Calu3 (cell line): ENCODE measurements at places on chromosomes 1 and 21. TPM values are rescaled to one million over a fixed set of nuclear protein-coding genes. Genes with fewer than 3 reads are reported as not detected.

- no peak for DNase-seq
These were observed 7.8 kb downstream of the HEYL start for GRCh38 chr1:39631361-39632322.

CACYBP gene
- total RNA-seq: 299 and 384 TPM in 2 replicates

DNA sequence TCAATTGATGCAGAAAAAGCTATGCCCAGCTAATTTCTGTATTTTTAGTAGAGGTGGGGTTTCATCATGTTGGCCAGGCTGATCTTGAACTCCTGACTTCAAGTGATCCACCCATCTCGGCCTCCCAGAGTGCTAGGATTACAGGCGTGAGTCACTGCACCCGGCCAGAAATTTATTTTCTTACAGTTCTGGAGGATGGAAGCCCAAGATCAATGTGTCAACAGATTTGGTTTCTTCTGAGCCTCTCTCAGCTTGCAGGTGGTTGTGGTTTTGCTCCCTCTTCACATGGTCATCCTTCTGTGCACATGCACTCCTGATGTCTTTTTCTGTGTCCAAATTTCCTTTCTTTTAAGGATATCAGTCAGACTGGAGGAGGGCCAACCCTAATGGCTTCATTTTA is 35.6 kb downstream of the SHCBP1L start:
- DNase-seq: no peak

DNA sequence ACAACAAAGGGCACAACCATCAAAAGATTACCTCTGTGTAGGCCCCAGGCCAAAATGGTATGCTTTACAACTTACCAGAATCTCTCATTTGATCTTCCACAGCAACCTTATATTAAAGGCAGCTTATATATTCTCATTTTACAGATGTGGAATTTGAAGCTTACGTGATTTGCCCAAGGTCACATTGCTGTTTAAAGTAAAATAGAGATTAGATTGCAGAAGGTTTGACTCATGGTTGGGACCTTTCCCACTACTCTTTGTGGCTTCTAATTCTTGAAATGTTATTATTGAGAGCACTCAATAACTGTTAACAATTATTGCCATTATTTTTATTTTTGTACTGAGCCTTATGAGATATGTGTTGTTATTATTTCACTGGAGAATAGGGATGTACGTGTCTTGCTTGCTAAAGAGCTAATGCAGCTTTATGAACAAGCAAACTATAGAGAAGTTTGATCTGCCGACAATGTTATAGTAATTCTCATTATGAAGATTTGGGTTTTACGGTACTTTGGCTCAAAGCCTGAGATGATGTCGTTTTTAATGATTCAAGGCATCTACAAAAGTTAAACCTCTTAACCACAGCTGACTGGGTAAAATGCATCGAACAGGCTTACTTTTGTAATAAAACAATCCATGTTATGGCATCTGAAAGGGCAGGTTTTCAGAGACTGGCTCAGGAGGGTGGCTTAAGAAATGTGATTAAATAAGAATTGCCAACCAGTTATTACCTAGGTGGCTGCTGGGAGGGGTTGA is 43.3 kb upstream of the TSNAX start:
- DNase-seq: no peak

GRCh38 chr1:36508257-36508656 is 25.5 kb upstream of the CSF3R start:
- no peak for DNase-seq

DNA sequence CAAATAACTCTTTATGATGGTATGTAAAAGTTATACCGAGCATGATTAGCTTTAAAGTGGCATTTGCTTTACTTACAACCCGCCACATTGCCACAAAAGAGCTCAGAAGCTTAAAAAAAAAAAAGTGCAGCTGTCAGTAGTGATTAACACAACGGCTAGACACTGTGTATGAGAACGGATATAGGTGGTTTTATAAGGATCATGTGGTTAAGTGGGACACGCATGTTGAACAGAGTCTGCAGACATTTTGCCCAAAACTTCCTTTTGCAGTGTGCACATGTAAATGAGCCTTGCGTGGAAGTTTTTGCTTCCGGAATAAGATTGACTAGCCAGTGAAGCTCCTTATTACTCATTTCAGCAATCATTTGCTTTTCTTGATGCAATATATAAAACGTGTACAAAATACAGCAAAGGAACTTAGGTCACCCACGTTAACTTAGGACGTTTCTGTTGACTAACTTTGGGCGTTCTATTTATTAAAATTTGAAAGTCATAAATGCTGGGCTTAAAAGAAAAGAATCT is 58.7 kb upstream of the RGS1 start:
- peak; percentile 6 for DNase-seq

DNA sequence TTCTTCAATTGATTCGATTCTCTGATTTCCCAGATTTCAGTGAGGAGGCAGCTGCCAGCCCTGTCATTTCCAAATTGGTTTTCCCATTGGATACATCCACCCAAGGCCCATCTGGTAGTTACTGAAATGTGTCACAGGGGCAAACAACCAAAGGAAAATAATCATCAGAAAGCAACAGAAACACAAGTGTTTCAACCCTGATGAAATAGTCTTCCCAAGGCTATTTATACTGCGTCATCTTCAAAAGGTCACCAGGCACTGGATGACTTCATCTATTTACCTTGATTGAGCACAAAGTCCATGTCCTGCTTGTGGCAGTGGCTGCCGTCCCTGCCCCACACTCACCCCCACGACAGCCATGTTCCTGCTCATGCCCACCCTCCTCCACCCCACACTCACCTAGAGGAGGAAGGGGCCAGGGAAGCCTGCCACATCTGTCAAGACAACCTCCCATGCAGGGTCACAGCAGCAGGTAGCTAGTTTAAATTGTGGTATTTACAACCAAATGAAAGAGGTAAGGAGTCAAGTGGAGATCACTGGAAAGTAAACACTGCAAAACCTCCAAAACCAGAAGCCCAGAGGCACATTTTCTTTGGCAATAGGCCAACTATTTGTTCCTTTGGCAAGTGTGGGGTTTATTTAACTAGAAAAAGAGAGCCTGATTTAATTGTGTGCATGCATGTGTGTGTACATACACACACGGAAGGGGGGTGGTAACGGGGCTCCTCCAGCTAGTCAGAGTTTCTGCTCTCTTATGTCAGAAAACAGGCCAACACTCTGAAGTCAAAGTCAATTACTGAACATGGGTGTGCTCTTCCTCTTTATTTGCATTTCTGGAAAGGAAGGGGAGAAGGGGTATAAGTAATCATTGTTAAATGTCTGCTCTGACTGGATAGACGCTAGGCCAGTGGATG is 49.5 kb upstream of the RAB4A start:
- DNase-seq: peak; percentile 75

S100A7 gene
- not detected in 2 replicates for total RNA-seq

DNA sequence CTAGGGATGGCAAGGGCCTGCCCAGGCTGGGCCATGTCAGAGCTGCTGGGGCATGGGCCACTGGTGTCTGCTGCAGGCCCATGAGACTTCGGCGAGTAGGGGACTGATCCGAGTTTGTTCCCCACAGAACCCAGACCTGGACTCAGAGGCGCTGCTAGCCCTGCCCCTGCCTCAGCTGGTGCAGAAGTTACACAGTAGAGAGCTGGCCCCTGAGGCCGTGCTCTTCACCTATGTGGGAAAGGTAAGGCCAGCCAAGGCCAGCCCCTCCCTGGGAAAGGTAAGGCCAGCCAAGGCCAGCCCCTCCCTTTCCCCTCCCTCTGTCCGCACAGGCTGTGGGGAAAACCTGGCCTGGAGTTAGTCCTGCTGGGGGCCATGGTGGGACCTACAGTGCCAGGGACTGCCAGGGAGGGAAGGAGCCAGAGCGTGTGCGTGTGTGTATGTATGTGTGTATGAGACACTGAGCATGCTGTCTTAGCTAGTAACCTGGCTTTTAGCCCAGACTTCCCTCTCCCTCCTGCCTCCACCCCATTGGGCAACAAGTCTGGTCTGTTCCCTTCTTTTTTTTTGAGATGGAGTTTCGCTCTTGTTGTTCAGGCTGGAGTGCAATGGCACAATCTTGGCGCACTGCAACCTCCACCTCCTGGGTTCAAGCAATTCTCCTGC is 8.0 kb downstream of the FAAH start:
- DNase-seq: peak; percentile 83

- no peak for DNase-seq
These were observed 1.6 kb downstream of the TTC13 start for GRCh38 chr1:230976825-230977747.

DNA sequence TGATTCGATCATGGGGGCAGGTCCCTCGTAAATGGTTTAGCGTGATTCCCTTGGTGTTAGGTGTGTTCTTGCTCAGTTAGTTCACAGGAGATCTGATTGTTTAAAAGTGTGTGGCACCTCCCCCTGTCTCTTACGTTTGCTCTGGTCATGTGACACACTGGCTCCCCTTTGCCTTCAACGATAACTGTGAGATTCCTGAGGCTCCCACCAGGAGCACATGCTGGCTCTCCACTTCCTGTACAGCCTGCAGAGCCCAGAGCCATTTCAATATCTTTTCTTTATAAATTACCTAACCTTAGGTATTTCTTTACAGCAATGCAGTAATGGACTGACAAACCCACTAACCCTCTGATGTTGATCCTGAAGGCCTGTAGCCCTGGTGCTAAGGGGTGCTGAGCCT is 141.9 kb downstream of the FCRL5 start:
- no peak for DNase-seq

- no peak for DNase-seq
These were observed 58.5 kb upstream of the IVNS1ABP start for GRCh38 chr1:185375583-185375982.

- DNase-seq: no peak
These were observed 45.1 kb upstream of the MUTYH start for GRCh38 chr1:45385302-45385701.

F13B gene
- not detected in 2 replicates for total RNA-seq

DNA sequence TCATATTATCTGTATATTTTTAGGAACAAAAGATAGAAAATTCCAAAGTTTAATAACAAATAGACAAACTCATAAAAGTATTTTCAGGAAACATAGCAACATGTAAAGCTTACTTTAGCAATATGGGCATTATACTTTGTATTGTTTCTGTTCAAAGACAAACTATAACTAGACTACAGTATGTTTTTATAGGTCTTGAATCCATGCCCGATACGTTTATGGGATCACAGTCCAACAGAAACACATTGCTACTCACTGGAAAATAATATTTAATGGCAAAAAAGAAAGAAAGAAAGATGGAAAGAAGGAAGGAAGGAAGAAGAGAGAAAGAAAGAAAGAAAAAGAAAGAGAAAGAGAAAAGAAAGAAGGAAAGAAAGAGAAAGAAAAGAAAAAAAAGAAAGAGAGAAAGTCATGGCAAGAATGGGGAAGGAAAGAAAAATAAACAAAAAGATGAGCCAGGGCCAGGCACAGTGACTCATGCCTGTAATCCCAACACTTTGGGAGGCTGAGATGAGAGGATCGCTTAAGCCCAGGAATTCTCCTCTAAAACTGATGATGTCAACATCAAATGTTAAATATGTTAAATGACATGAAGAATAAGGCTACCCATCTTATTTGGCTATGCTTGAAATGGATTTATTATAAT is 32.7 kb downstream of the TM2D1 start:
- no peak for DNase-seq

DNA sequence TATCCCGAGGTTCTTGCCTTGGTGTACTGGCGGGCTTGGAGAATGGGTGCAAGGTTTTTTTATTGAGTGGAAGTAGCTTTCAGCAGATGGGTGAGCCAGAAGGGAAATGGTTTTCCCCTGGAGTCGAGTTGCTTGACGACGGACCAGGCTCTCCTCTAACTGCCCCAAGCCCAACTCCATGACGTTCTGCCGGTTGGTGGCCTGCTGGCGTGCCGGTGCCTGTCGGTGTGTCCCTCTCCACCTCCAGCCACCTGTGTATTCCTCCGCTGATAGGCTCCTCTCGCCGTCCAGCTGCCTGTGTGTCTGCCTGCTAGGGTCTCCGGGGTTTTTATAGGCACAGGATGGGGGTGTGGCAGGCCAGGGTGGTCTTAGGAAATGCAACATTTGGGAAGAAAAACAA is 34.3 kb upstream of the PTGFRN start:
- DNase-seq: no peak

DNA sequence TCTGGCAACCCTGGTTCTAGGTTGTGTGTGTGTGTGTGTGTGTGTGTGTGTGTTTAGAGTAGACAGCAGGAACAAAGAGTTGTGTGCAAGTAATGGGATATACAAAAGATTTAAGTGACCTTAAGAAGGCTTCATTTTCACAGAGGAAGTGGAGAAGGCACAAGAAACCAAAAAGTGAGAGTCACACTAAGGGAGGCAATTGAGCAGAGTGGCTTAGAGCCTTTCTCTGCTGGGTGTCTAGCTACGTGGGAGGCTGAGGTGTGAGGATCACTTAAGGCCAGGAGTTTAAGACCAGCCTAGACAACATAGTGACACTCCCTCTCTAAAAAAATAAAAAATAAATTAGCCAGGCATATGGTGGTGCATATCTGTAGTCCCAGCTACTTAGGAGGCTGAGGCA is 44.4 kb upstream of the HAO2 start:
- no peak for DNase-seq

DNA sequence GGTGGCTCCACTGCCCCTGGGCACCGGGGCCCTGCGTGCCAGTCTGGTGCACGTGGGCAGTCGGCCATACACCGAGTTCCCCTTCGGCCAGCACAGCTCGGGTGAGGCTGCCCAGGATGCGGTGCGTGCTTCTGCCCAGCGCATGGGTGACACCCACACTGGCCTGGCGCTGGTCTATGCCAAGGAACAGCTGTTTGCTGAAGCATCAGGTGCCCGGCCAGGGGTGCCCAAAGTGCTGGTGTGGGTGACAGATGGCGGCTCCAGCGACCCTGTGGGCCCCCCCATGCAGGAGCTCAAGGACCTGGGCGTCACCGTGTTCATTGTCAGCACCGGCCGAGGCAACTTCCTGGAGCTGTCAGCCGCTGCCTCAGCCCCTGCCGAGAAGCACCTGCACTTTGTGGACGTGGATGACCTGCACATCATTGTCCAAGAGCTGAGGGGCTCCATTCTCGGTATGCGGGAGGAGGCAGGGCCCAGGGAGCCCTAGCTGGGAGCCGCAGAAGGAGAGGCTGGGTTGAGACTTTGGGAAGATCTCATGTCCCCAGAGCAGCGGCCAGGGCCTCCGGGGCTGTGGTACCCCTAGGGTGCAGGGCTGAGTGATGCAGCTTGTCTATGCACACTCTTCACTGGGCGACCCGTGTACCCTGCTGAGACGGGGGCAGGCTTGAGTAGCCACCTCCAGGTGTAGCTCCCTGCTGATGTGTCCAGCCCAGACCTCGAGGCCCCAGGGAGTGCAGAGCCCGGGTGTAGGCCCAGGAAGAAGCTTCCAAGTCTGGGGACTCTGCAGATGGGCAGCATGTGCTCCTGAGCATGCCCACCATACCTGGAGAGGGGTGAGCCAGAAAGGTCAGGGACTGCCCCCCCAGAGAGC is 1.8 kb downstream of the VWA1 start:
- no peak for DNase-seq

DNA sequence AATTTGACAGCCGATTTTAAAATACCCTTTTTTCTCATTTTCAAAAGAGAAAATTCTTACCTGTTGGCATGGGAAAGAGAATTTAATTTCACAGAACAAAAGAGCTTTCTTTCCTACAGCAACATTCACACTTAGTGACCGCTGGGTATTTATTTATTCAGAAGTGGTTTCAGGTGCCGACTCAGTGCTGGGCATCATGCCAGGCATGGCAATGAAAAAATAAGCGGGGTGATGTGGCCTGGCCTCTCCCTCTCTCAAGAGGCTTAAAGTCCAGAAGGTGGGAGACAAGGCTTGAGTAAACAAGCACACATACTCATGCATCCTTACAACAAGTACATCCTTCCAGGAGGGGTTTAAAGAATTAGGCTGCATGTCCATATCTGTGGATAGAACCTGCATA is 4.1 kb upstream of the PCP4 start:
- peak; percentile 70 for DNase-seq

- DNase-seq: no peak
These were observed 124.5 kb downstream of the GLIS1 start for GRCh38 chr1:53614231-53615021.

PDPN gene
- not detected in 2 replicates for total RNA-seq
